ENCODE measurements at places on chromosomes 5 and 9.

DNA sequence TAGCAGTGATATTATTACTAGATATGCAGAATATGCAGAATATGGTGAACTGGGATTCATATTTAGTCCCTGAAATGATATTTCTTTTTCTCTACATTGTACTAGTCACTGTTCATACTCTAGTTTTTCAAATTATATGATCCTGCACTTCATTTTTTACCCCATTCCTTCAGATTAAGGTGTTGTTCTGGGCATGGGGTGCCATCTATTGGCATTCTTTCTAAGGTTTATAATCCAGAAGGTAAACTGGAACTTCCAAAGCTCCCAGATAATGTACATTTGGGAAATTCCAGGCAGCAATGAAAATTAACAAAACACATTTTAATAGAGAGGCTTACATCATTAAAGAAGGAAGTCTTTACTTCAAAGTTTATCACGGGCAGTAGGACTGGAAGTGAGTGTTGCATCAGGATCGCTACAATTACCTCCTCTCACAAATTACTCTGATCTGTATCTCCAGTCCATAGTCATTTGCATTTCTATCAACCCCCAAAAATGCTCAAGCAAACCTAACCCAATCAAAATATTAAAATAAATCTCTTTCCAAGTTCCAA, 12.5 kb downstream of the RFX3 start:
- no peak for DNase-seq

DNA sequence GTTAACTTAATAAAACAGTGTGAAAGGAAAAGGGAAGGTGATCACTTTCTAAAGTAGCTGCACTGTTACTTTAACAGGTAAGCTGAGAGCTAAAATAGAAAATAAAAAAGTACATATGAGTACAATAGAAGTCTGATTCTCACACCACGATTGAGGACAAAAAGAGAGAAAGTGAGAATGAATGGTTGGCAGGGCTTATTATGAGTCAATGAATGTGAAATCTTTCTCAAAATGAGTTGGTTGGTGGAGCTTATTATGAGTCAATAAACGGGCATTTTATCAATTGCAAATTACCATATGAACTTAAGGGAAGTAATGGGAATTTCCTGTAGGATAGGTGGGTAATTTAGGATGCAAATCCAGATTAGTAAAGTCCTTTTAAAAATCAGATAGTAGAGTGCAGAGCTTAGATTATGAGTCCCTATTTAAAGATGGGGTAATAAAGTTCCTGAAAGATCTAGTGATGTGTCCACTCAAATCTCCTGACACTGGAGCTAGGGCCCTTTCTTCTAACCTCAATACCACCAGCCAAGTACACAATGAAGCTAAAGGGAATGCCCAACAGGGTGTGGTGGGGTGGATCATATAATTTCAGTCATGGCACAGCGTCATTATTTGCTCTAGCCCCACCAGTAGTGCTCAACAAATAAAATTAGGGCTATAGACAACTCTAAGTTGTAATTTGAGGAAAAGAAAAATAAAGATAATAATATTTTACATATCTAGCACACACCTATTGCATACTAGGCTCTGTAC, 21.1 kb upstream of the TLR4 start:
- no peak for DNase-seq

GRCh38 chr5:135076051-135076491, 42.0 kb upstream of the PITX1 start:
- DNase-seq, result no peak

DNA sequence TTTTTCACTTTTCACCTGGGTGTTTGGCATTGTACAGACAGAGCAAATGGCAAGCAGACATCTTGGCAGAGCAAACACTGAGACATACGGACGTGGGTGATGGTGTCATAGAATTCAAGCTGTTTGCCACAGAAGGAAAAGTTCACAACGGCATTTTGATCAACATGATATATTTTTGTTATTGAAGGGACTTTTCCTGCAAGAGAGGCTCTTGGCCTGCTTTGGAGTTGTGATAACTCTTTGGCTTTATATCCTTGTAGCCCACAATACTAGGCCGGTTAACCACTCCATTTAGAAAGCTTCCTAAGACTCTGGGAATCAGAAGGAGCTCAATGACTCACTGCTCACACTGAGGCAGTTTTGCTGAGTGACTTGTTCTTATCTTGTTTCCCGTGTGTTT, 1038.3 kb downstream of the TLE1 start:
- DNase-seq, result peak; percentile 78

DNA sequence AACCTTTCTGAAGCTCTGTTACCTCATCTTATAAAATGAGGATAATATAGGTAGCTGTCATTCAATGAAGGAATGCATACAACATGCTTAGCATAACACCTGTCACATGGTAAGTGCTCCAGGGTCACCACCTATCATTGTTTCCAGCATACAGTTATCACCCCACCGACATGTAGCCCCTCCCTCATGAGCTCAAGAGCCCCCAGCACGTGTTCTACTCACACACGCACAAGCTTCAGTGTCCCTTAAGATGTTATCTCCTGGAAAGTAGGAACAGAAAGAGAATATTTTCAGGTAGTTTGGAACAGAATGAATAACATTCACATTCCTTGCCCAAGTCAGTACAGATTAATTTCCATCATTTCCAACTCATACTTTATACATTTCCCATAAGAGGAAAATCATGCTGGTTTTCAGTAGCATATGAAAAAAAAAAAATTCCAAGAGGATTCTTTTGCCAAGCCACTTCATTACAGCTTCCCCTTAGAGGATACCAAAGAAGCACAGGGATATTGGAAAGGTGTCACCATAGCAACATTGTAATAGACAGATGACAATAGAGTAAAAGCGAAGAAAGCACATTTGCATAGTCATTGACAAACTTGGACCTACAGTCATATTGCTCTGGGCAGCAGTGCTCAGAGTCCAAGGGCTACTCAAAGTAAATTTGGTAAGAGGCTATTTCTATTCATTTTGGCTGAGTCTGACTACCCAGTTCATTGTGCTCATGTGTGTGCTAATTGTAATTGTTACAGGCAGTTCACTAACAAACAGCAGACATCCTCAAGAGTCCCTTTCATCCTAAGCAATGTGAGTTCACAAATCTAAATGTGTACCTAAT, 1.5 kb upstream of the MOB3B start:
- DNase-seq, result no peak

GRCh38 chr9:75962013-75962661, 71.7 kb downstream of the PCSK5 start:
- no peak for DNase-seq

GRCh38 chr9:132773764-132774339, 103.6 kb downstream of the GTF3C4 start:
- no peak for DNase-seq

DNA sequence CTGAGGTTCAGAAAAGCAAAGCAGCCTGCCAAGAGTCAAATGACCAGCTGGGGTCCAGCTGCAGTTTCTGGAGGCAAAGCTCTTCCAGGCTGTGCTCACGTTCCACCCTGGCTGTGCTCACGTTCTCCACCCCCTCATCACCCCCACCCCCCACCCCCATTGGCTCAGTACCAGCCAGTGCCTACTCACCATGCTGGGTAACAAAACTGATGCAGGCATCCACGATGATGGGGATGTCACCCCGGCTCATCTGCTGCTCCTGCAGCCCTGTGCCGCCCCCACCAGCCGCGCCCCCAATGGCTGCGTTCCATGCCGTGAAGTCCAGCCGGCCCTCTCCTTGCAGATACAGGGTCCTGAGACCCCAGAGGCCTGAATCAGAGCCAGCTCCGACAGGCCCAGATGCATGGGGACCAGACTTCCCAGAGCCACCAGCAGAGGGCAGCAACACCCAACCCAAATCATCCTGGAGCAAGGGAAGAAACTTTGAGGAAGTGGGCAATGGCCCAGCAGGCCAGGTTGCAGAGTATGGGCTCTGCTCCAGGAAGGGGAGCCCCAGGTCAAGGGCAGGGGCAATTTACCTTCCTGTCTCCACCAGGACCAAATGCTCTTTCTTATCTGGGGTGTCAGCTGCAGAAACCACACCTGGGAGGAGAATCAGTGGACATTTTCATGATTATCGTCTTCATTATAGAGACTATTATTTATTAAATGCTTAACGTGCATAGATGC, 13.7 kb upstream of the FCHSD1 start:
- DNase-seq, result peak; percentile 23

DNA sequence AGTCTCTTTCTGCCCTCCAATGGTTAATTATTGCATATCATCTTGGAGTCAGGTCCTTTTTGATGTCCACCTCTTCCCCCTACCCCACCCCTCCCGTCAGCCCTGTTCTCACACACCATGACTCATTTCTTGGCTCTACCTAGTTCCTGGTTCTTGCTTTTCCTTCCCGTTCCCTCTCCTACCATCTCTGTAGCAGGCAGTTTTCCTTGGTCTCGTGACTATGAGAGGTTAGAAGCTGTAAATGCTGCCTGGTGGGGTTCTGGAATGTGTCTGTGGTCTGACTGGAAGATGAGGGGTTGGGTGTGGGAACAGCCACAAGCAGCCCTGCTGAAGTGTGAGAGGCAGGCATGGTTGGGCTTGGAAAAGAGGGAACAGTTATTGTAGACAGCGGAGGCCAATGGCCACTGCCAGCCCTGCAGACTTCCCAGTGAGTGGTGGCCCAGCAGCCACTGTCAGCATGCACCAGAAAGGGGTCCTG, 18.2 kb downstream of the SLC22A5 start:
- peak; percentile 99 for DNase-seq

DNA sequence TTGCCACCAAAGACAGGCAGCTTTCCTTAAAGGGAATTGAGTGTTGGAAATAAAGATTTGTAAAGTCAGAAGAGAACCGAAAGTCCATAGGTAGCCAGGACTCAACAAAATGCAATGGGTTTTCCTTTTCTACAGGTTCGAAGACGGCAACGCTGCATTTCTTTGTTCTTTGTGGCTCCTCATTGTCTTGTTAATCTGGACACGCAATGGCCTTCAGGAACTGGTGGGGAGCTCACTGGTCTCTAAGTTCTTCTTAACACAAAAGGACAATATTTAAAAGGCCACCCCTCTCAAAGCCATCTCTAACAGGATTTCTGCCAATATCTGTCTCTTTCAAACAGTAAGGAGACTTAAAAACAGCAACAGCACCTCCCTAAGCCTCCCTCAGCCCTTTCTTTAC, 170.6 kb downstream of the RMI1 start:
- no peak for DNase-seq

GRCh38 chr9:96619124-96619465, 548 bp downstream of the CDC14B start:
- DNase-seq, result no peak

DNA sequence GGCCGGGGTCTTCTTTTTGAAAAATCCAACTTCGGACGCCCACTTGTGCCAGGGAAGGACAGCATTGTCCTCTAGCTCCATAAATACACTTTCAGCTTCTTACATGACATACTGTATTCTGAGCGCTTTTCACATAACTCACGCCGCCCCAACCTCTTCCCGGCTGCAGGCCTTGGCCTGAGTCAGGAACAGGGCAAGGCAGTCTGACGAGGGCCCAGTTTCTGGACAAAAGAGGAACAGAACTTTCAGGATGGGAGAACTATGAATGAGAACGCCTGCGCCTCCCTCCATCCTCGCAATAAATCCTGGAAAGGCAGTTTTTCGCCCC, 650 bp downstream of the DCTN4 start:
- no peak for DNase-seq

DNA sequence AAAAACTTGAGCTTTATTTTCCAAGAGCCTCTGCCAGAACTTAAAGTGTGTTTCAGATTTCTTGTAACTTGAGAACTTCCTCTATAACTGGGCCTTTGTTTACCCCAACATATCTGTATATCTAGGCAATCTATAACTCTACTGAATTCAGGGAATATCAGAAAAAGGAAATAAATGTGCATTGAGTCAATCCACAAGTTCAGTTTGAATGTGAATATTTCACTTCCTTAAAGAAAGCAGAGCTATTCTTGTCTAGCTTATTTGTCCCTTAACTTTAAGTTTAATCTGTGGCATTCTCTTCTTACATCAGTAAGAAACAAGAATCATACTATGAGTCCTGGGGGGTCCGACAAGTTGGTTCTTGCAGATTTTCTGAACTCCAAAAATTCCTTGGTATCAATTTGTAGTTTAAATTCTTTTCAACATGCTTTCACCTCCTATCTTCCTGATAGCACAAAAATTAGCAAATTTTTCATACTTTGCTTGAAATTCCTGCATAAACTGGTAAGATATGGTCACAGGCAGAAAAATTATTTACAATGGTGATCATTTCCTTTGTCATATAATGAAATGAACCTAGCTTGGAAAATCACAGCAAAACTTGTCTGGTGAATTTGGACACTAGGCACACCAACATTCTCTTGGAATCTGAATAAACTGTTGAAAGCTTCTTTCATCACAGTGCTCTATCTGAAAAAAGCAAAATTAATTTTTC, 19.8 kb upstream of the ITGA1 start:
- DNase-seq, result no peak

DNA sequence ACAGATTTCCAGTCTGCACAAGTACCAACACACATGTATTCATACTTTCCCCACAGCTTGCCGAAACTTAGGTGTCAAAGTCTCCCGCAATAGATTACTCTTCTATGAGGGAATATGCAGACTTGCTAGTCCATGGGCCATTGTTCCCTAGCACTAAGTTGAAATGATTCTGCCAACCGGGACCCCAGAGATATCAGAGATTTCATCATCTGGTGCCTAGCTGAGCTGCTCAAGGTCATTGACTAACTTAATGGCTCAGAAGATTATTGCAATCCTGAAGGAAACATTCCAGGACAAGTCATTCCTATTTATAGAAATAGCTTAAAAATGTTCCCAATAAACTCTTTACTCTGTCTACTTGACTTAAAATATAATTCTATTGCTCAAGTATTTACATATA, 202.6 kb downstream of the PIK3R1 start:
- no peak for DNase-seq

- DNase-seq, result peak; percentile 93
Observed at GRCh38 chr9:111965566-111966019, 69.0 kb downstream of the UGCG start.

DNA sequence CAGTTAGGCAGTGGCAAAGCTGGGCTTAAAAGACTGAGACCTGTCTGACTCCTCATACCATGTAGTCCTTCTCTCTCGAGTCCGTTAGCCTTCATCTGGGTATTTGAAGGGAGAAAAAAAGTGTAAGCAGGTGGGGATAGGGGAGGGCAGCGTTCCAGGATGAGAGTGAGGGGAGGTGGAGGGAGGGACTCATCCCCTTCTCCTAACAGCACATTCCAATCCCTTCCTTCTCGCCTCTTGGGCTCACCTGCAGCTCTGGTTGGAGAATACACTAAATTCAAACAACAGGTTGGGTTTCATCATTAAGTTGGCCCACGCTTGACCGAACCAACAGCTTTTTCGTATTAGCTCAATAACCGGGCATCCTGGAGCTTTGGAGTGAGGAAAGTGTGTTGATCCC, 3.6 kb downstream of the NEURL1B start:
- DNase-seq, result no peak

Measured in NCI-H226 (cell line).